ENCODE measurements at places on chromosomes 2 and 18.

DNA sequence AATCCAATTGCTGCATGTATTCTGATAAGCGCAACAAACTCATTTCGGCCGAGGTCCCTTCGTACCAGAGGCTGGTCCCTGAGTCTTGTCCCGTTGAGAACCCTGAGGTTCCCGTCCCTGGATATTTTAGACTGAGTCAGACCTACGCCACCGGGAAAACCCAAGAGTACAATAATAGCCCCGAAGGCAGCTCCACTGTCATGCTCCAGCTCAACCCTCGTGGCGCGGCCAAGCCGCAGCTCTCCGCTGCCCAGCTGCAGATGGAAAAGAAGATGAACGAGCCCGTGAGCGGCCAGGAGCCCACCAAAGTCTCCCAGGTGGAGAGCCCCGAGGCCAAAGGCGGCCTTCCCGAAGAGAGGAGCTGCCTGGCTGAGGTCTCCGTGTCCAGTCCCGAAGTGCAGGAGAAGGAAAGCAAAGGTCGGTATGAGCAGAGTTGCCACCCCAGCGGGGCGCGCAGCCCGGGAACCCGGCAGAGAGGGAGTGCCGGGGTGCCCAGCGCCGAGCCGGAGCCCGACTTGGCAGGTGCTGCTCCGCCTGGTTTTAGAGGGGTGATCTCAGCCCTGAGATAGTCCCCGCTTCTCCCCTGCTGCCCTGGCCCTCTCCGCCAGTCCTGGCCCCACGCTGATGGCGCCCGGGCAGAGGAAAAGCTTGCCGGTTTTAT, 714 bp downstream of the HOXD10 start:
- no peak for DNase-seq

DNA sequence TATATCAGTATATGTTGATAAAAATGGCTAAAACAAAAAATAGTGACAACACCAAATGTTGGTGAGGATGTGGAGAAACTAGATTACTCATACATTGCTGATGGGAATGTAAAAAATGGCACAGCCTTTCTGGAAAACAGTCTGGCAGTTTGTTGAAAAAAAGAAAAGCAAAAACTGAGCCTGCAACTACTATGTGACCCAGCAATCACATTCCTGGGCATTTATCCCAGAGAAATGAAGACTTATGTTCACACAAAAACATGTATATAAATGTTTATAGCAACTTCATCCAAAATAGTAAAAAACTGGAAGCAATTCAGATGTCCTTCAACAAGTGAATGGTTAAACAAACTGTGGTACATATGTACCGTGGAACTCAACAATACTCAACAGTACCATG, 7.5 kb upstream of the KDSR start:
- no peak for DNase-seq

- no peak for DNase-seq
Measured at GRCh38 chr2:173271135-173271534, 83.5 kb upstream of the CDCA7 start.

DNA sequence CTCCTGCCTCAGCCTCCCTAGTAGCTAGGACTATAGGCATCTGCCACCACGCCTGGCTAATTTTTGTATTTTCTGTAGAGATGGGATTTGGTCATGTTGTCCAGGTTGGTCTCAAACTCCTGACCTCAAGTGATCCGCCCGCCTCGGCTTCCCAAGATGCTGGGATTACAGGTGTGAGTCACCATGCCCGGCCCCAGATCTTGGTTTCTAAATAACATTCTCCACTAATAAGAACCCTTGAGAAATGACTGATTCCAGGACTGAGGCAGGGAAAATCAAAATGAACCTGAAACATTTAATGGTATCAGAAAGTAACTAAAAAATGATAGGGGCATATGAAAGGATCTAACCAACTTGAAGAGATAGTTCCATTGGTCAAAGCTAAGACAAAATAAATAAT, 34.0 kb downstream of the BMPR2 start:
- DNase-seq = no peak

- DNase-seq = no peak
Measured at GRCh38 chr2:26809211-26809610, 23.4 kb downstream of the CENPA start.

- no peak for DNase-seq
Measured at GRCh38 chr2:17461087-17461475, 57.2 kb downstream of the RAD51AP2 start.

DNA sequence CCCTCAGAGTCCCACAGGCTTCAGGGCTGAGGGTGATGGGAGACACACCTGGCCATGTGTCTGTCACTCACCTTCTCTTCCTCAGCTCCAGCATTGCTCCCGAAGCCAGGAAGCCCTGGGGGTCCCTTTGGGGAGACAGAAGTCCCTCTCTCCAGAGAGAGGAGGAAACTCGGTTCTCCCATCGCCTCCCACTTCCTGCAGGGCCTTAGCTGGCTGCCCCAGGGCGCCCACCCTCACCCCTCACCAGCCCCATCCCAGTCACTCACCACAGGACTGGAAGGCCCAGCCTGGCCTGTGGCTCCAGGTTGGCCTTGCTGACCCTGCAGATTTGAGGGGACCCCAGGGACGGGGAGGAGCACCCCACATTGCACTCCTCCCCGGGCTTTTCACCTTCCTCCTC, 2.7 kb upstream of the RAB6D start:
- no peak for DNase-seq

- no peak for DNase-seq
Measured at GRCh38 chr18:732371-732770, 19.9 kb upstream of the ENOSF1 start.

DNA sequence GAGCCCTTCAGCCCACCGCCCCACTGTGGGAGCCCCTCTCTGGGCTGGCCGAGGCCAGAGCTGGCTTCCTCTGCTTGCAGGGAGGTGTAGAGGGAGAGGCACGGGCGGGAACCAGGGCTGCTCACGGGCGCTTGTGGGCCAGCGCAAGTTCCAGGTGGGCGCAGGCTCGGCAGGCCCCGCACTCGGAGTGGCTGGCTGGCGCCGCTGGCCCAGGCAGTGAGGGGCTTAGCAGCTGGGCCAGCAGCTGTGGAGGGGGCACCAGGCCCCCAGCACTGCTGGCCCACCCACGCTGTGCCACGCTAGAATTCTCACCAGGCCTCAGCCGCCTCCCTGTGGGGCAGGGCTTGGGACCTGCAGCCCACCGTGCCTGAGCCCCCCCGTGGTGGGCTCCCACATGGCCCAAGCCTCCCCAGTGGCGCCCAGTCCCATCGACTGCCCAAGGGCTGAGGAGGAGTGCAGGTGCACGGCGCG, 45.2 kb downstream of the SLC5A7 start:
- no peak for DNase-seq

GRCh38 chr2:126686286-126686685, 30.3 kb downstream of the GYPC start:
- DNase-seq = no peak

- DNase-seq = no peak
Measured at GRCh38 chr2:26735097-26735496, 29.0 kb upstream of the SLC35F6 start.

GRCh38 chr2:186887107-186888090, 38.4 kb upstream of the ZSWIM2 start:
- no peak for DNase-seq

GRCh38 chr2:158478816-158479215, 22.1 kb downstream of the PKP4 start:
- DNase-seq = no peak

DNA sequence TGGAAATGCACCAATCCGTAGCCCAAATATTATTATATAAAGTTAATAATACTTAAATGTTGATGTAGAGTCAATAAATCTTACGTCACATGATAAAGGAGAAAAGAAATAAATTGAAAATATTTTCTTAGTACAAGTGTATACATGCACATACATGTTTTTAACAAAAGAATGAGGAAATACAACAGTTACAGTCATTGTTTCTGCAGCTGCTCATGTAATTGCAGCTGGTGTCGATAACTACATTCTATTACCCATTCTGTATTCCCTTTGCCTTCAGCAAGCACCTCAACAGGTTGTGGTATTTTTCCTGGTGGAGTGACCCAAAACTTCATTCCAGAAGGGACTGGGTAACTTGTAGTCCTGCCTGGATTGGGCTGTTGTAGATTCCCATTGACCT, 377.8 kb upstream of the FSIP2 start:
- no peak for DNase-seq

- no peak for DNase-seq
Measured at GRCh38 chr2:215749092-215749957, 264.0 kb downstream of the MREG start.

GRCh38 chr2:191682126-191682525, 4.2 kb downstream of the NABP1 start:
- no peak for DNase-seq

- DNase-seq = no peak
Measured at GRCh38 chr2:159064446-159065301, 96.2 kb downstream of the TANC1 start.

GRCh38 chr18:36382854-36383253, 85.3 kb downstream of the FHOD3 start:
- no peak for DNase-seq

GRCh38 chr2:223075301-223076270, 23.6 kb downstream of the KCNE4 start:
- no peak for DNase-seq

- no peak for DNase-seq
Measured at GRCh38 chr2:38065502-38066135, 10.3 kb downstream of the CYP1B1 start.

GRCh38 chr18:9000733-9001132, 101.8 kb upstream of the NDUFV2 start:
- no peak for DNase-seq

- DNase-seq = no peak
Measured at GRCh38 chr2:146295080-146295670, 1549.7 kb upstream of the ACVR2A start.

GRCh38 chr2:98293931-98294687, 52.1 kb upstream of the CNGA3 start:
- no peak for DNase-seq

DNA sequence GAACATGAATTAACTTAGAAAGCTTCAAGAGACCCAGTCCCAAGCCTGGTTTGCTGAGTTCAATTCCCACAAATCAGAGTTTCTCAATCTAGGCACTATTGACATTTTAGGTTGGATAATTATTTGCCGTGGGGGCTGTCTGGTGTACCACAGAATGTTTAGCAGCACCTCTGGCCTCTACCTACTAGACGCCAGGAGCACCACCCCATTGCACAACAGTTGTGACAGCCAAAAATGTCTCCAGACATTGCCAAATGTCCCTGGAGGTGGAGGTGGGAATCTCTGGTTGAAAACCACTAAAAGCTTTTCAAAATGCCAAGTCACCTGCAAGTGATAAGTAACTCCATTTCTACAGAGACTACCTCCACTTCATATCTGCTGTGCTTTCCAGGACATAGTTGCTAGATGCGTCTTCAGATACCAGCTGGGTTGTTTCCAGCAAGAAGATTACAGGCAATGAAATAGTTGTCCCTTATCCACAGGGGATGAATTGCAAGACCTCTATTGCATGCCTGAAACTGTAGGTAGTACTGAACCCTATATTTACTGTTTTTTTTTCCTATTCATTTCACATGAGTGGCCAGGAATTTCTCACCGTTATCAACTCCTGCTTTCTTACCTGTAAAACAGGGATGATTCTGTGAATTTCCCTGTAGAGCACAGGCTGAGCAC, 554.3 kb downstream of the ZEB2 start:
- no peak for DNase-seq

GRCh38 chr2:114925296-114926255, 483.1 kb downstream of the DPP10 start:
- DNase-seq = no peak

DNA sequence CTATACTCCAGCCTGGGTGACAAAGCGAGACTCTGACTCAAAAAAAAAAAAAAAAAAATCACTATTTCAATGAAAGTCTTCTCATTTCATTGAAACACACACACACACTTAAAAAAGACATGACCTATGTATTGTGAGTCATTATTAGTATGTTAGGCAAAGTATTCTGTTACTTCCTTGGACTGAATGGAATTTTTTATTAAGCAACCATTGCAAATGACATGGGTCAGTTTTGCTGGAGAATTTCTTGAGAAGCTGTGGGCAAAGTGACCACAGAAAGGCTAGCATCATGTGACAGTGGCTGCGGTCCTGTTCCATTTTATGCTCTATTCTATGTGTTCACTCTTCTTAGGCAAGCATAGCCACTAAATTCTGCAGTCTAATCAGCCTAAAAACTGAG, 695.7 kb downstream of the TDRD15 start:
- DNase-seq = no peak

DNA sequence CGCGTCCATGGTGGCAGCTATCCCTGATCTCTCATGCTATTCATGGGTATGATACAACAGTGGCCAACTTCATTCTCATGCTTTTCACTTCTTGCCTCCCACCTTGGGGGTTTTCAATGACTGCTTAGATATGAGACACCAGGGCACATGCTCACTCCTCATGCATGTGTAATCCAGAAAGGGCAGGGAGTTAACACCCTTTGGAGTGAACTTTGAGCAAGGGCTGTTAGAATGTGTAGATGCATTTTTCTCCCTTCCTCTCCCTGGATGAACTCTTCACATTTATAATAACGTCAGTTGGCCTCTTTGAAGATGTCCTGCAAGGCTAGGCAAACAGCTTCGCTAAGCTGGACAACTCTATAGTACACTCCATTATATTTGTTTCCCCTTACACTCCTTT, 56.7 kb downstream of the DPP10 start:
- no peak for DNase-seq

Measured in CD8-positive, alpha-beta memory T cell (primary cell).